ENCODE measurements at places on chromosomes 16 and 17.

DNA sequence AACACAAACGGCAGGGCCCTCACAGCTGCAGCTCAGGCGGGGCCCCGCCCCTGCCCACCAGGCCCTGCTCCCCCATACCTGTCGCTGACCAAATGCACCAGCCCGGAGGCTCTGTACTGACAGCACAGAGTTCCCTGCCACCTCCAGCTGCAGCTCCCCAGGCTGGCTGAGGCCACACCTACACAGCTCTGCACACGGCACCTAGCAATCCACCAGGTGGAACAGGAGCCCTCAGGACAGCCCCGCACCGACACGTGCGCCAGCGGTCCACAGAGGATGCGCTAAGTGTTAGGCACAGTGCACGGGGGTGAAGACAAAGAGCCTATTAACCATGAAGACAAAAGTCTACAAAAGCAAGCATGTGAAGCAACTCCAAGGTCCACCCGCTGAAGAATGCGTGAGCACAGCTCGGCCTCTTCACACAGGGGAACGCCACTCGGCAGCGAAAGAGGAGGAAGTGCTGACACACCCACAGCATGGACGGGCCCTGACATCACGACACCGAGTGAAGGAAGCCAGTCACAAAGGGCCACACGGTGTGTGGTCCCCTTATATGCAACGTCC, 5.4 kb downstream of the ZCCHC14 start:
- DNase-seq: no peak

GRCh38 chr16:28183484-28183883, 28.3 kb downstream of the XPO6 start:
- no peak for DNase-seq

DNA sequence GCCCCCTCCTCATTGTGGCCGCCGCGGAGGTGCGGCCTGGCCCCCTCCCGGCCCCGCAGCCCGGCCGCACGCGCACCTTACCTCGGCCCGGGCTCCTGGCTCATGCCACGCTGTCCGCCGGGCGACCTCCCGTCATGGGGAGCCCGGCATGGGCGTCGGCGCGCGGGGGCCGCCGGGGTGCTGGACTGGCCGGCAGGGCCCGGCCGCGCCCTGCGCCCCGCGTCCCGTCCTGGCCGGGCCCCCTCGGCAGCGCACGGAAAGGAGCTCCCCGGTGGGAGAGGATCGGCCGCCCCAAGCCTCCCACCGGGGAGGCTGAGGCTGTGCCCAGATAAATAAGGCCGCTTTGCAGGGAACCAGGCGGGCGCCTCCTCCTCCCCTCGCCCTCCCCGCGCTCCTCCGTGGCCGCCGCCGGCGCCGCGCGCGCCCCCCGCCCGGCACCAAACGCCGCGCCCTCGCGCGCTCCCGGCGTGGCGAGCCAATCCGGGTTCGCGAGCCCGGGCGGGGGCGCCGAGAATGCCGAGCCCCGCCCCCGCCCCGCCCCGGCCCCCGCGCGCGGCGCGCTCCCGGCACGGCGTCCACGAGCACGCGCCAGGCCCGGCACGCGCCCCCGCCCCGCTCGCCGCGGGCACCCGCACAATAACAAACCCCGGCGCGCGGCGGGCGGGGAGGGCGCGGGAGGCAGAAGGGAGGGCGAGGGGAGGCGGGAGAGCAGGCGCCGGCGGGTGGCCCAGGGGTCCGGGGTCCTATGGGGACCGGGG, at the start of gene FBXL16:
Gene FBXL16 (minus strand): TSS at position 371 of the 758 bp plus-strand sequence. CDS start 8,396 bp downstream, outside the sequence.
- DNase-seq: no peak

DNA sequence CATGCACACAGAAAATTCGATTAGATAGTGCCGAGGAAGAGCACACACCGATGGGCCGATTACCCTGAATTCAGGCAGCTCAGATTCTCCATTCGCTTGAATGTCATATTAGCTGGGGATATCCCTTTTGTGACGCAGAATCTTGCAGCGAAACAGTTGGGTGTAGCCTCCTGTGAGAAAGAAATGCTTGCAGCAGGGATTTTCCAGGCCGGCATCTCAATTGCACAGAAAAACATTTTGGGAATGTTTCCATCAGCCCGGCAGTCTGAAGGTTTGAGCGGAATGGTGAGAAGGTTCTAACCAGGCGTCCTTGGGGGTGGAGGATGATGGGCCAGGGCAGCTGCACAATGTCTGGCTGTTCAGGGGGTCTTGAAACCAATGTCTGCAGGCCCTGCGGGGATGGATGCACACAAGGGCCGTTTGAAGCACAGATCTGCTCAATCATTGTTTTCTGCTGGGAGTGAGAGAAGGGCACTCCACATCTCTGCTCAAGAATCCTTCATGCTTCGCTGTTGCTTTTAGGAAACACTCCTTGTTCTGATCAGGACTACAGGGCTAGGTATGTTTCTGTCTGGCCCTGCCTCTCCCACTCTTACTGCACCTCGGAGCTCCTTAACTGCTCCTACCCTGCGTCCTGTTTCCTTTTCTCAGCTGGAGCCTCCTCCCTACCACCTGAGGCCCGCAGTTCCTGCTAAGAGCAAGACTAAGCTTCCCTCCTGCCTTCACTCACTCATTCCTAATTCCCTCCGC, 94.6 kb downstream of the CMIP start:
- DNase-seq: peak; percentile 70

DNA sequence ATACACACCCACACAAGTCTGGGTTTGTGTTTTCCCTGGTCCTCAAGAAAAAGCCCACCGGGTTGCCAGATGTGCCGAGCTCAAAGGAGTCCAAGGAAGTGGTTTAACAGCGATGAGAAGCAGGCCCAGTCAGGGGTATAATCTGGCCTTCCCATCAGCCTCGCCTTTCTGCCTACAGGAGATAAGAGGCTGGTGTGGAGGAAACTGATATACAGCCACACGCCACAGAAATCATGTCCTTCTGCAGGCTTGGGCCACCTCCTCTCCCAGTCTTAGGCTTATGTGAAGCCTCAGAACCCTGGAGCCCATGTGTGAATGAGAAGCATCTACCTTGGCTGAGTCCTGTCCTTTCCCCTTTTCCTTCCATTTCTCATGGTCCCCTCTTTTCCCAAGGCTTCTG, 43.6 kb upstream of the MMP2 start:
- DNase-seq: no peak

DNA sequence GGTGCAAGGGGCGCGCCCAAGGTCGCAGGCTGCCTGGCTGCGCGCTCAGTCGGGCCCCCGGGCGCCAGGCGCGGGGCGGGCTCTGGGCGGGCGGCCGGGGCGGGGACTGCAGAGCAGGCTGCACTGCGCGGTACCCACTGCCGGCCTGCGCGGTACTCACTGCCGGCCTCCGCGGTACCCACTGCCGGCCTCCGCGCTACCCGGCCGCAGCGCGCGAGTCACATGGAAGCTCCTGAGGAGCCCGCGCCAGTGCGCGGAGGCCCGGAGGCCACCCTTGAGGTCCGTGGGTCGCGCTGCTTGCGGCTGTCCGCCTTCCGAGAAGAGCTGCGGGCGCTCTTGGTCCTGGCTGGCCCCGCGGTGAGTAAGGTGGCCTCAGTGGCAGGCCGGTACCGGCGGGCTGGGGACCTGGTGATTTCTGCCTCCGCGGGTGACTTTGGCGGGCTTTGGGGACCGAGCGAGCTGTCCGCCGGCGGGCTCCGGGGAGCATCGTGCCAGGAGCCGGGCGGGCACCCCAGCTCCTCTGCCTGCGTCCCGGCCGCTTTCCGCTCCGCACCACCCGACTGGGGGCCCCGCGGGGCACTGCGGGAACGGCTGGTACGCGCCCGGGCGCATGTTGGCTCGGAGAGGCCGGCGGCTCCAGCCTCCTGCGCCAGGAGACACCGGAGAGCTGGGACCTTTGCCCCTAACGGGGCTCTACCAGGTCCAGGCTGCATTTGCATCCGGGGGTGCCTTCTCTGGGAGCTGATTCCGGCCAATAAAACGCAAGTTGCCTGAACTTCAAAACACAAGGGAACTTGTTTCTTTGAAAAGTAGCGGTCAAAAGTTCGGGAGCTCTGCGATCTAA, at the start of gene SLC47A1:
Gene SLC47A1 (plus strand): TSS at position 137 of the 844 bp plus-strand sequence. CDS start 86 bp downstream, at position 223.
- peak; percentile 22 for DNase-seq

All from fibroblast of the aortic adventitia (primary cell).